GM13976 (cell line): ENCODE measurements at places on chromosomes 3 and 15.

DNA sequence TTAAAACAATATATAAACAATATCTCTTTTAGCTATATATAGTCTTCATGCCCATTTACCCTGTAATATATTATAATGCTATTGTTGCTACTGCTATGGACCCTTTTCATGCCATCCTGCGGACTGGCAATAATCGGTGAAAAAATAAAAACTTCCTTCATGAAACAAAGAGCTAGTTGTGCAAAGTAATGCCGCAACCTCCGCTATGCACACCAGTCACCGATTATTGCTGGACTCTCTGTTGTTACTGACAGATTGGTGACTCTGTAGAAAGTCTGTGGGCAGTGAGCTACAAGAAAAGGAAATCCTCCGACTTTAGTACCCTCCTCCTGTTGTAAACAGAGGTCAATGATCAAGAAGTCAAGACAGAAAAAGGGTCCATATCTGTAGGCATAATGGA is 17.9 kb upstream of the ICE2 start:
- no peak for DNase-seq

- no peak for DNase-seq
Observed at GRCh38 chr3:158735296-158736033, 3.2 kb upstream of the RARRES1 start.

- no peak for DNase-seq
Observed at GRCh38 chr3:141389703-141390102, 21.4 kb downstream of the ZBTB38 start.

GRCh38 chr3:181727341-181728032 is 15.8 kb downstream of the SOX2 start:
- DNase-seq: no peak

- no peak for DNase-seq
Observed at GRCh38 chr3:128274837-128275236, 121.6 kb downstream of the EEFSEC start.

- no peak for DNase-seq
Observed at GRCh38 chr15:99143655-99144610, 39.1 kb downstream of the SYNM start.

GRCh38 chr3:41489231-41489630 is 289.9 kb downstream of the CTNNB1 start:
- DNase-seq: no peak

DNA sequence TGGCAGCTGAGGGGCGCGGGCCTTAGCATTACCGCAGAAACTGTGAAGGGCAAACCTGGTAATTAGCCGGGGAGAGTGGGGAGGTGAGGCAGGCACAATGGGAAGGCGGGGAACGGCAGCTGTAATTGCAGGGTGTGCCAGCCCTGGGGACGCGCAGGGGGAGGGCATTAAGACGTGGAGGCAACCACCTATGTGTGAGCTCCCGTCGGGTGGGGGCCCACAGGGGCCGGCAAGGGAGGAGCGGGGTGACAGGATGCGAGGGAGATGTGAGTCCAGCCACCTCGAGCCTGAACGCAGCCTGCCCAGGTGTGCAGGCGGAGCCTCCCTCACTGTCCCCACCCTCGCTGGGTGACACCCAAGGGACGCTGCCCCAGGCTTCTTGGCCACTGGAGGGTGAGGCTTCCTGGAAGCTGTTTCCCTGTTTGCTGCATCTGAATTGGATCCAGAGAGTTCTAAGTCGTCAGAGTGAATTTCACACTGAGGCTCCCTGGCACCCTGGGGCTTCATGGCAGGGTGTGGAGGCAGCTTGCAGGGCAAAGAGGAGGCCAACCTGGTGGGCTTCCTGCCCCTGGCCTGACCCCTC is 130.6 kb upstream of the MEF2A start:
- no peak for DNase-seq

- no peak for DNase-seq
Observed at GRCh38 chr15:67746450-67746849, 78.9 kb upstream of the SKOR1 start.

DNA sequence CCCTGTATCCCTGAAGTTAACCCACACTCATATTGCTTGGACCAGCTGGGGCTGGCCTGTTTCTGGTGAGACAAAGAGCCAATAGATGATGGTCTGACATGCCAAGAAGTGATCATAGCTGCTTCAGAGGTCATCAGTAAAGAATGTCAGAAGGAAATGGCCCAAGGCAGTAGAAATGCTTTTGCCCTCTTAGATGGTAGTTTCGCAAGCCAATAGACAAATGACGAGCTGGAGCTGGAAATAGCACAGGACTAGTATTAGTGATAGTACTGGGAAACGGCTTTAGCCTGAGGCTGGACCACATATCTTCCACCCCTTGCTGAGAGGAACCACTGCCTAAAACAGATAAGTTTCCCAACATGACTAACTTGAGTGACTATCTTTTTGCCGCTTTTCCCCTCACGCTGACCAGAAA is 176.1 kb upstream of the THBS1 start:
- no peak for DNase-seq

GRCh38 chr3:10625323-10625722 is 119.9 kb upstream of the ATP2B2 start:
- DNase-seq: no peak

DNA sequence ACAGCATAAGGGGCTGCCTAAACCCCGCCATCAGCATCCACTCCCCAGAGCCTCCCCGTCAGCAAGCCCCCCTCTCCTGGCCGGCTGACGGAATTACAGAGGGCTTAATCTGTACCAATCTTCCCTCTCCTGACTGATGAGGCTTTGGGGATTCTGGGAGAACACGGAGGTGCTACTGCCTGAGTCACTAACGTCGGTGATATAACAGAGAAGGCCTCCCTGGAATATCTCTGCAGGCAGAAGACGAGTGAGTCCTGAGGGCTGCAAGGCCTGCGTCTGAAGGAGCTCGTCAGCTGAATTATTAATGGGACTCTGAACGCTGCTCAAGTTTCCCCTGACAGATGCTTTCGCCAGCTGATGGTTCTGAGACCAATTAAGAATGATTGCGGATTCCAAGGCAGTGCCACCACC is 147.7 kb downstream of the XXYLT1 start:
- DNase-seq: no peak

GRCh38 chr3:115162759-115163158 is 15.7 kb upstream of the ZBTB20 start:
- no peak for DNase-seq

DNA sequence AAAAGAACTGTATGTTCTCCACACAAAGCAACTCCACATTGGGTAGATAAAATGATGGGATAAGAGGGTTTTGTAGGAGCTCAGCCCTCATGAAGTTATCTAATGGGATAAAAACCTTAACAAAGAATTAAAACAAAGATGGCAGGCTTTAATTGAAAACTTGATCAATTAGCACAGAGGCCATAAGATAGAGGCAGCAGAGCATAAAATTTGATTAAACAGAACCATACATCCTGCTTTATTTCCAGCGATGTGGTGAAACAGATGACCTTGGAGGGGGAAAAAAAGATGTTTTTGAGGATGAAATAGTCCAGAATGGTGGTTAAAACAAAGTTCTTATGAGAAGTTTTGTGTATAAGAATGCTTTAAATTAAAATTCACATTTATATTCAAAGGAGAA is 130.9 kb upstream of the ALCAM start:
- DNase-seq: no peak

- no peak for DNase-seq
Observed at GRCh38 chr3:127772827-127773751, 49.2 kb downstream of the MGLL start.

- DNase-seq: no peak
Observed at GRCh38 chr15:92934716-92935115, 34.6 kb downstream of the CHD2 start.

DNA sequence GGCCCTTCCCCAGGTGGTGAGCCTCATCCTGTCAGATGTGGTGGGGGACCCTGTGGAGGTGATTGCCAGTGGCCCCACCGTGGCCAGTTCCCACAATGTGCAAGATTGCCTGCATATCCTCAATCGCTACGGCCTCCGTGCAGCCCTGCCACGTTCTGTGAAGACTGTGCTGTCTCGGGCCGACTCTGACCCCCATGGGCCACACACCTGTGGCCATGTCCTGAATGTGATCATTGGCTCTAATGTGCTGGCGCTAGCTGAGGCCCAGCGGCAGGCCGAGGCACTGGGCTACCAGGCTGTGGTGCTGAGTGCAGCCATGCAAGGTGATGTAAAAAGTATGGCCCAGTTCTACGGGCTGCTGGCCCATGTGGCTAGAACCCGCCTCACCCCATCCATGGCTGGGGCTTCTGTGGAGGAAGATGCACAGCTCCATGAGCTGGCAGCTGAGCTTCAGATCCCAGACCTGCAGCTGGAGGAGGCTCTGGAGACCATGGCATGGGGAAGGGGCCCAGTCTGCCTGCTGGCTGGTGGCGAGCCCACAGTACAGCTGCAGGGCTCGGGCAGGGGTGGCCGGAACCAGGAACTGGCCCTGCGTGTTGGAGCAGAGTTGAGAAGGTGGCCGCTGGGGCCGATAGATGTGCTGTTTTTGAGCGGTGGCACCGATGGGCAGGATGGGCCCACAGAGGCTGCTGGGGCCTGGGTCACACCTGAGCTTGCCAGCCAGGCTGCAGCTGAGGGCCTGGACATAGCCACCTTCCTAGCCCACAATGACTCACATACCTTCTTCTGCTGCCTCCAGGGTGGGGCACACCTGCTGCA is 4.8 kb downstream of the GLYCTK start:
- DNase-seq: no peak

GRCh38 chr15:59738676-59739075 is 49.6 kb upstream of the BNIP2 start:
- DNase-seq: no peak

DNA sequence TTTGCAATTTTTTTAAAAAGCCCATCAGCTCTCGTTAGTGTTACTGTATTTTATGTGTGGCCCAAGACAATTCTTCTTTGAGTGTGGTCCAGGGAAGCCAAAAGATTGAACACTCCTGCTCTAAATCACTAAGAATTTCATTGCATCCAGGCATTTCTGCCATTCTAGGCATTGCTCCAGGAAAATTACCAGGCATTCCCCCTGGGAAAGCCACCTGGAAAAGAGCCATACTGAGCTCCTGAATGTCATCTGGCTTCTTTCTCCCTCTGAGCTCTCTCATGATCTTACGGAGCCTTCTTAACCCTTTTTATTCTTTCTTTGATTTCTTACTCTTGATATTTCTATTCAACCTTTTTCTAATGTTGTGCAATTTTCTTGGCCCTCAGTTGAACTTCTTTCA is 202.2 kb downstream of the DOCK3 start:
- DNase-seq: no peak

DNA sequence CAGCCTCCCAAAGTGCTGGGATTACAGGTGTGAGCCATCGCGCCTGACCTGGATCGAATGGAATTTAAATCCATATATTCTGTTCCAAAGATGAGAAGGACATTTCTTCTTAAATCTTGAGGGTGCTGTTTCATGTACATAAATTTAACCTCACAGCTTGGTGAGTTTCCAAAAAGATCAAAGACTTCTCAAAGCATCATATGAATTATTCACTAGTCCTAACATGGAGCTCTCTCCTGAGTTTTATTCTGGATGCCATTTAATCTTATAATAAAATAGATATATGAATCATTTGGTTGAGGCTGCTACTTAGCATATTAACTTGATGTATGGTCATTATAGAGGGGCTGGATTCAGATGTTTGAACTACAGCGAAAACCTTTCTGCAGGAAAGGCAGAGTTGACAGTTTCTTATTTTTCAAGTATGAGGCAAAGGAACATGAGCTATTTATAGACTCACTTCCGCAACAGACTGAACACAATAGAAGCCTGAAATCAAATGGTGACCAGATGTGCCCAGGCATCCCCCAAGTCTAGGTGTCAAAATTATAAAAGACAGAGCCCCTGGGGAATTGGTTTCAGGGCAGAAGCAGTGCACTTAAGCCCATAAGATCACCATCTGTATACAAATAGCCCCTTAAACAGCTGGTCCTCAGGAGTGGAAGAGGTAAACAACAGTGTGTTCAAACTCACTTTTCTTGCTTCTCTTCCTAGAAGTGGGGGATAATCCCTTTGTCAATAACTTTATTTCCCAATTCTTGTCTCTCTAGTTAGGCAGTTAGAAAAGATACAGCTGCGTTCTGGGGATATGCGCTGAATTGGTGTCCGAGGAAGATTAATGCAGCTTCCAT is 29.7 kb downstream of the STARD9 start:
- peak; percentile 53 for DNase-seq

DNA sequence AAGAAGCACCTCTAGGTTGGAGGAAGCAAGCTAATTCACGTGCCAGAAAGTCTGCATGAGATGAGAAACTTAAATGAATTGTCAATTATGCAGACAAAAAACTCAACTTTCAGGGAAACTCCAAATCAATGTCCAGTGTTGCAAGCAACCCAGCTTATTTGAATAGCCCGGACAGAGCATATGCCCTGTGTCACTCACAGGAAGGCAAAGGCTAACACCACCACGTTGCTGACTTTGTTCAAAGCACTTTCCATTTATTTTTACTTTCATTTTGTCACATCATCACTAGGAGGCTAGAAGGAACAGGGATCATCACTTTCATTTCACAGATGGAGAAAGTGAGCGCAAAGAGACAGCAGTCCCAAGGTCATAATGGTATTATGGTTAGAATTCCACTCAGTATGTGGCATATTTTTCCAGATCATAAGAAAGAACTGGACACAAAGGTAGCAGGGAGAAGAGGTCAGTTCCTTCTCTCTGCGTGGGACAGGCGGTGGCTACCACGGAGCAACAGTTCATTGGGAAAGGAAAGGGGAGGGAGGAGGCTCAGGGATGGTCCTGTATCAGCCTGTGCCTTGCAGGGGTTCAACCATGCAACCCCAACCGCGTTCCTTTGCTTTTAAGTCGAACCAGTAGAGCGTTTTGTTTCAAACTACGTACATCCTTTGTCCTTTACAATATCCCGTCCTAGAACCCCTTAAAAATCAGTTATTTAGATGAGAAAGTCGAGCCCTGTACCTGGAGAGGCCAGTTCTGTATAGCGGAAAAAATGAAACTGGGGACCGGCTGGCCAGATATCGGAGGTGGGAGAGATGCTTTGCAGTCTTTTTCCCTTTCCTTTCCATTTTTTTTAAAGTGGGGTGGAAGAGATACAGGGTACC is 1.1 kb downstream of the HEG1 start:
- peak; percentile 71 for DNase-seq

GRCh38 chr3:82229397-82229796 is 468.0 kb upstream of the GBE1 start:
- peak; percentile 32 for DNase-seq

- DNase-seq: no peak
Observed at GRCh38 chr15:29750754-29751153, 71.5 kb downstream of the TJP1 start.
